ENCODE measurements at places on chromosomes 7 and 10.

DNA sequence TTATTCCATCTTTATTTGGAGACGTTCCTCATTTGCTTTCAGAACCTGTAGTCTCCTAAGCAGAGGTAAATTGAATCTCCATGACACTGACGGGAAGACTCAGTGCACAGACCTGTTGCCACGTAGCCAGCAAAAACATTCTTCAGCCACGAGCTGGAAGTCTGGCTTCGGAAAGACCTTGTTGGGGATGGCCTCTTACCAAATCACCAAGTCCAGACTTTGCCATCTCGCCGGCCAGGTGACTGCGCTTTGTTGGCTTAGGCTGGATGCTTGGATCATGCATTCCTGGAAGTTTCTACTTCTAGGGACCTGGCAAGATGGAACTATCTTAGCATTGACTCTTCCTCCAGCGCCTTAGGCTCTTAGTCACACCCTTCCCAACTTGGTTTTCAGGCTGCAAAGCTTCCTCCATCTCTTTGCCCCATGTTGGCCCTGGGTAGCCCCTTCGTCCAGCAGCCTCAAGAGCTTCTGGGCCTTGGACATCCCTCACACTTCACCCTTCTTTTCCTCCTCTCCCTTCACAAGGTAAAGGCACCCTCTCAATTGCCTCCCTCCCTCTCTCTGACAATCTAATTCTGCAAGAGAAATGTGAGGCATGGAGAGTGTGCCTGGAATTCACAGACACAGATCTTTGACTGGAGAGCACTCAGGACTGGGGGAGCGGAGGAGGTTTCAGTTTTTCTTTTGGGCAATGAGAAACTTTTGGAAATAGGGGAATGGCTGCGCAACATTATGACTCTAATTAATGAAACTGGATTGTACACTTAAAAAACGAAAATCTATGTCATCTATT is 451.9 kb upstream of the MKI67 start:
- DNase-seq: no peak

- DNase-seq: no peak
Measured at GRCh38 chr7:22358820-22359697, 2.1 kb upstream of the RAPGEF5 start.

DNA sequence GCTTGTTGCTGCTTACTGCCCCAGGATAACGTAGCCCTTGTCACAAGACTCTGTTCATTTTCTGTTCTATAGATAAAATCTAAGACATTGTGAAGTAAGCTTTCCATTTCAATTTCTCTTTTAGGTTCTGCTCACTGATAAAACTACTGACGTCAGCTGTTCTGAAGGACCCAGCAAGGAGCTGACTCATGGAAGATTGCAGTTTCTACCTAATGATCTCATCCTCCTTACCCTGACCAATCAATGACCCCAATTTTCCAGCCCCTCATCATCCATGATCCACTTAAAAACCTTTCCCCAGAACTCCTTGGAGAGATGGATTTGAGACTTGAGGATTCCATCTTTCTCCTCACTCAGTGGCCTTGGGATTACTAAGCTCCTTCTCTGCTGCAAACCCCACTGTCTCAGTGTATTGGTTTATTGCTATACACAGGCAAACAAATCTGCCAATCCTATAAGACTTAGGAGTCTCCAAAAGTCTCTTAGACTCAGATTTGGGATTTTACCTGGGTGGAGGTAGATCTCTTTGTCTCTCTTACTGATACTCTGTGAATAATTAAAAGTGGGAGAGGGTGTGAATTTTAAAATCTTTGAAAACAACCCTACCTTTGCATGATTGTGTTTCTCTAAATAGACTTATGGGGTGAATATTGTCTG is 109.2 kb upstream of the TRIM24 start:
- DNase-seq: no peak

DNA sequence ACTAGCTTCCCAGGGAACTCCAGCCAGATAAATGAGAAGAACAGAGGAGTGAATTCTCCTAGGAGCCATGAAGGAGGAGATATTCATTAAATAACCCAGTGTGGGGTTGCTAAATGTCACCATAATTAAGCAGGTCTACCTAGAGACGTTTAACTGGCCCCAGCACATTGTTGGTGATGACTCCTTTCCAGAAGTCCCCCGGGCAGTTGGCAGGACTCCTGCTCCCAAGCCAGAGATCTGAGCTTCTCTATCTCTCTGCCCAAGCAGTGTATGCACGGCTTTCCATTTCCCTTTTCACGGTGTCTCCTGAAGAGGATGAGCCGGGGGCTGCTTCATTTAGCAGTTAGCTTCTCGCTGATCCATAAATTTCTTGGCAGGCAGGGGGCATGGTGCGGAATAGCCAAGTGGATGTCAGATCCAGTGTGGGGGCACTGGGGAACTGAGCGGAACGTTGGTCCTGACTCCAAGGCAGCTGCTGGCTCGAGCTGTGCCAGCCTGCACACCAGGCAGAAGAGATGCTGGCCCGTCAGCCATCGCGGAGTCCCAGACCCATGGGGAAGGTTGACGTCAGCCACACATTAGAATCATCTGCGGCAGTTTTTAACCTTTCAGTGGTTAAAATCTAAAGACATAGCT is 142.0 kb upstream of the NPY start:
- no peak for DNase-seq

- no peak for DNase-seq
Measured at GRCh38 chr10:51272555-51272954, 198.3 kb downstream of the PRKG1 start.

GRCh38 chr10:75788394-75789205 is 357.2 kb downstream of the LRMDA start:
- DNase-seq: no peak
